ENCODE measurements at places on chromosomes 1 and 21.
A peak's percentile ranks its signal among the peaks of the same experiment; 100 is the strongest.

DNA sequence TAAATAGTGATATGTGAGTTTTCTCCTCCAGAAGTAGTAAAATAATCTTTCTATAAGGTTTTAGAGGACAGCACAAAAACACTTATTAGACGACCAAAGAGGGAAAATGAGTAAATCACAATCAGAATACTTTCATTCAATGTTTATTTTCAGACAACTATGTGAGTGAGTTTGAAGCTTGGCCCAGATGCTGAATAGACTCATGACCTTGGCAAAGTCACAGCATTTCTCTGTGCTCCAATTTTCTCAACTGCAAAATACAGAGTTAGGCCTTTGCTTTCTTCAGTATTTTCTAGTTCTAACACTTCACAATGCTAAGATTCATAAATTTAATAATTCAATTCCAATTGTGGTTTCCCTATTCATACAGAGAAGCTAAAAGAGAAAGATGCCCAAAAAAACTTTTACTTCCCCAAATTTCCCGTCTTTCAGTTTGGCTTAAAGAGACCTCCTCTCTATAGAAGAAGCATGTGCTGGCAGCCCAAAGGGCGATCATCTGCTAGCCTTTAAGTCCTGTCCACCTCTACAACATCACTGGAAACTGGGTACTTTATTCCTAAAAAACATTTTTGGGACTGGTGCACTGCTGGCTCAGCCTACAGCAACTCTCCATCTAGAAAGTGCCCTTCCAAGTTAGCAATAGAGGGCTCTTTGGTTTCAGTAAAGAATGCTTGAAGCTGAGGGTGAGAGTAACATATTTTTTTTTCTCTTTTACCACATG, 116.8 kb upstream of the GORAB start:
- DNase-seq = no peak

DNA sequence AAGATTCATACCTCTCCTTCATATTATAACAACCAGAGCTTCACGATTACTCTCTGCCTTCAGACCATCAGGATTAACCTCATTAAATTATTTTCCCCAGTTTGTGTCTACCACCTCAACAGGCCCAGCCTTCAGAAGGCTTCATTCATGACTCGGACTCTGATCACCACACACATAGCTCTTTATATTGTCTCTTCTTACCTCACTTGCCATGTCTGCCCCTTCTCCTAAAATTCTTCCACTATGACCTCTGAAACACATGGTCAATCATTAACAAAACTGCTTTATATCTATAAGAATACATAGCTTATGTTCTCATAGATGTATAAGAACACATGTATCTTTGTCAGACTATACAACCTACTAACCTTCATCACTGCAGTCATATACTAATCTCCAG, 79.8 kb downstream of the USP1 start:
- no peak for DNase-seq

DNA sequence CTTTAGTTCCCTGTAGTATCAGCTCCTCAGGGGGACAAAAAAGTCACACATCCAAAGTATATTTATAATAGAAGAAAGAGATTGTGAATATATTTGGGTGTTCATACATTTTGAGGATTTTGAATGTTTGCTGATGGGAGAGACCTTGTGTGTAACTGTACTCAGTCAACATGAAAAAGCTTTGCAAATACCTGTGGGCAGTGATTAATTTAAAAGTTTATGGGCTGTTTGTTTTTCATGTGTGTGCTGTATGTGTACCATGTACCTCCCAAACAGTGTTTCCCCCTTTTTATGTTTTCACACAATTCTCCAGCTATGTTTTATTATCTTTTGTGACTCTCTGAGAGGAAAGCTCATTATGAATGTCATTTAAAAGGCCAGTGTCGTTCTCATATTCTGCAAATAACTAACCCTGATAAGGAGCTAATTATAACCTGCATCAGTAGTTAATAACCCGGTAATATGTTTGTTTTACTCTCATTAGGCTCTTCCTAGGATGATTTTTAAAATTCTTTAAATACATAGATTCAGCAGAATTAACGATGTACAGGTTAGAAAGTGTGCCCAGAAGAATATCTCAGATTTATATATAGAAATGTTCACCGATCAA, 271.5 kb downstream of the NFIA start:
- no peak for DNase-seq

GRCh38 chr1:70717656-70718055, 306.6 kb downstream of the CTH start:
- no peak for DNase-seq

DNA sequence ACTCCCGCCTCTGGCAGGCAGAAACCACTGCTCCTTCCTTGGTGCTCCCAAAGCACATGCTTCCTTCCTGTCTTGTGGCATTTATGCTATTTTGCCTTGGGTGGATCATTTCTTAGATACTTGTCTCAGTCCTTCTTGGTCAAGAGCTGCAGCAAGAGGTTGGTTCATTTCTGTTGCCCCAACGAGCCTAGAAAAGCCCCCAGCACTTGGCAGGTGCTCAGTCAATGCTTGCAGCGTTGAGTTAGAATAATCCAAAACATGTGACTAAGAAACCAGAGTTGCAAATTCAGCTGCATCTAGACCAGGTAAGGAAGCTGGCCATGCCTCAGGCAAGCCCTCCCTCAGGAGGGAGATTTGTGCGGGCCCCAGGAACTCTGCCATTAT, 42.4 kb upstream of the TENT5C start:
- no peak for DNase-seq

- peak; percentile 77 for DNase-seq
Observed at GRCh38 chr1:17826165-17826488, 71.0 kb downstream of the ACTL8 start.

DNA sequence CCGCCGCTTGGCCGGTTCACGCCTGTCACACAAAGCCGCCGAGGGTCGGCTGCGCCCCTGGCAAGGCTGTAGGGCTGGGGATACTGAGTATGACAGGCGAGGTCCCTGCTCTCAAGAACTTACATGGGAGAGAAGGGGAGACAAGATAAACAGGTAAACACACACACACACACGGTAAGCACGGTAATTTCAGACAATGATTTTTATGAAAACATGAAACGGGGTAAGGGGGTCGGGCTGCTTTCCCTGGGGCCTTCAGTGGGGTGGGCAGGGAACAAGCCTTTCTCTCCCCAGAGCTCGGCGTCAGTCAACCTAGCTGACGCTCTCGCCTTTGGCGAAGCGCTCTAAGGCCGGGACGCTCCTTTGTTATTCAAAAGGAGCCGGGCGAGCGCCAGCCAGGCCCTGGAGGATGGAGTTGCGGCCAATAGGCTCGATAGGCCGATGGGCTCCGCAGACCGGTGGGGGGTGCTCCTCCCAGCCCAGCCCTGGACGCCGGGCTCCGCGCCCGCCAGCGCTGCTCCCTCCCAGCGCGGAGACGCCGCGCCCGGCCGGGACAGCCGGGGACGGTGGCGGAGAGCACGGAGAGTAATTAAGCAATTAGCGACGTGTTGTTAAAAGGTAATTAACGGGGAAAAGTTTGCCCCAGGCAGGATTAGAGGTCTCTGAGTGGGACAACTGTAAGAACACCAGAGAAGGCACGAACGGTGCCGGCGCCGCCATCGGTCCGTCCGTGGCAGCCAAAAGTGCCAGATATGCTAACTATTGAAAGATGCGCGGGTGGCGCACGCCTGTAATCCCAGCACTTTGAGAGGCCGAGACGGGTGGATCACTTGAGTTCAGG, 950 bp upstream of the INKA2 start:
- peak; percentile 65 for DNase-seq

DNA sequence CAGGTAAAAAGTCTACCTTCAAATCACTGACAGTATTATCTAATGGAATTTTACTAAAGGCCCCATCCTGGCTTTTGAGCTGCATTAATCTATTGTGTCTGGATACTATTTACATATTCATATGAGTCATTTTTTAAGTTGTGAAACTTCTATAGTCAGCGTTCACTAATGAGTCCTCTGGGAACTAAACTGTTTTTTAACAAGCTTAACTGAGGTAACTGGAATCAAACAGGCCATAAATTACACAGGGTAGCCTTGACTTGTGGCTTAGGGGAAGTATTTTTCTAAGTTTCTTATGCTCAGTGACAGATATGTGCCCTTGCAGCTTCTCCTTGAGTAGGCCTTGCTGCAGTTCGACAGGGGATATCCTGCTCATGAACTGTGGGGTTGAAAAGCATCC, 68.8 kb downstream of the JMJD4 start:
- no peak for DNase-seq

- no peak for DNase-seq
Observed at GRCh38 chr1:192489047-192489446, 86.5 kb upstream of the RGS1 start.

DNA sequence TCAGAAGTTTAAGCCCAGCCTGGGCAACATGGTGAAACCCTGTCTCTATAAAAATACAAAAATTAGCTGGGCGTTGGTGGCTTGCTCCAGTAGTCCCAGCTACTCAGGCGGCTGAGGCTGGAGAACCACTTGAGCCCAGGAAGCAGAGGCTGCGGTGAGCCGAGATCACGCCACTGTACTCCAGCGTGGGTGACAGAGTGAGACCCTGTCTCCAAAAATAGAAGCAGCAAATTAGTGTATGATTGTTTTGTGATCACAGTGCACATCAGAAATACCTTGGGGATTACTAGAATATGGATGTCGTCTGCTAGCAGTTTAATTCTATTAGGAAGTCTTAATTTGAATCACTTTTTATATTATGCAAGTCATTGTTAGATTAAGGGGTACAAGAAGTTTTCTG, 59.0 kb downstream of the ZBTB17 start:
- no peak for DNase-seq

Measured in Peyer's patch (tissue), 4 donors.